Breast epithelium (tissue), 4 donors: ENCODE measurements at places on chromosomes 1 and 21. TPM values are rescaled to one million over a fixed set of nuclear protein-coding genes. Genes with fewer than 3 reads are reported as not detected.

The DOCK7 gene
- total RNA-seq: 49.2 TPM

The MAN1C1 gene
- 13.8 TPM for total RNA-seq

The ATP6V1G3 gene
- total RNA-seq: not detected

The TCHH gene
- total RNA-seq: under 0.01 TPM

The CRABP2 gene
- 61.6 TPM for total RNA-seq

The HSPB7 gene
- 19.0 TPM for total RNA-seq

The ATP1A2 gene
- 3.9 TPM for total RNA-seq

The C8B gene
- total RNA-seq: not detected

The OR2L3 gene
- total RNA-seq: 0.15 TPM

The DTL gene
- 0.29 TPM for total RNA-seq

The LCE2A gene
- total RNA-seq: not detected

The WNT2B gene
- total RNA-seq: 6.1 TPM

The AJAP1 gene
- total RNA-seq: 0.44 TPM

The BGLAP gene
- total RNA-seq: 0.98 TPM

The DIO1 gene
- 0.59 TPM for total RNA-seq
